Neural crest cell (in vitro differentiated cells): ENCODE measurements at places on chromosomes 3 and 15. TPM values are rescaled to one million over a fixed set of nuclear protein-coding genes. Genes with fewer than 3 reads are reported as not detected.

GRCh38 chr3:106440672-106441071 is 571.9 kb upstream of the CBLB start:
- no peaks in the 10 kb centered on the region for H3K36me3 ChIP-seq
- no peak for DNase-seq
- no peaks in the 10 kb centered on the region for H3K27me3 ChIP-seq
- H3K27ac ChIP-seq, result no peak overlapping the region
- no peak overlapping the region for H3K4me3 ChIP-seq
- H3K4me1 ChIP-seq, result no peaks in the 10 kb centered on the region

CHRNA7 gene
- 6.8 and 9.5 TPM in 2 replicates for total RNA-seq

- no peaks in the 10 kb centered on the region for H3K27me3 ChIP-seq
- DNase-seq, result no peak
- H3K4me3 ChIP-seq, result no peak overlapping the region
- H3K27ac ChIP-seq, result peak overlapping the region; percentile 83
- H3K36me3 ChIP-seq, result no peaks in the 10 kb centered on the region
These were observed 142.7 kb upstream of the DPPA4 start for GRCh38 chr3:109480014-109480413.

RPL29 gene
- 1,471 and 1,533 TPM in 2 replicates for total RNA-seq

AGTR1 gene
- total RNA-seq, result 2.1 and 2.3 TPM in 2 replicates

GRCh38 chr3:39434574-39434973 is 28.1 kb downstream of the RPSA start:
- no peak for DNase-seq
- no peaks in the 10 kb centered on the region for H3K27me3 ChIP-seq
- no peak overlapping the region for H3K27ac ChIP-seq
- no peaks in the 10 kb centered on the region for H3K4me1 ChIP-seq
- H3K36me3 ChIP-seq, result no peaks in the 10 kb centered on the region

DNA sequence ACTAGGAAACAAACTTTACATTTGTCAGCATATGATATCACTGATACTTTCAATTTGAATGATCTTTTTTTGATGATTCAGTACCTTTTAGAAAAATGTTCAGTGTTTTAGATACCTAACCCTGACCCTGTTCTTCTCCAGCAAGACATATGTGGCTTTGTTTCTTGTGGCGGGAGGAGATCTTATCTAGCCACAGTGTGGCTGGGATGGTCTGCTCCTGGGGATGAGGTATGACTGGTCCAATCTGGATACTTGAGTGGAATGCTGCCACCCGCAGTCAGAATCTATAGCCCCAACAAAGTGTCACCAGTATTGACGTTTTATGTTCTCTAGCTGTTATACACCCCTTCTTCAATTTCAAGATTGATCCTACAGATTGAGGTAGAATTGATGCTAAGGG is 439.0 kb upstream of the GOLIM4 start:
- no peaks in the 10 kb centered on the region for H3K27me3 ChIP-seq
- H3K36me3 ChIP-seq, result no peaks in the 10 kb centered on the region
- DNase-seq, result no peak
- no peak overlapping the region for H3K4me3 ChIP-seq

DNA sequence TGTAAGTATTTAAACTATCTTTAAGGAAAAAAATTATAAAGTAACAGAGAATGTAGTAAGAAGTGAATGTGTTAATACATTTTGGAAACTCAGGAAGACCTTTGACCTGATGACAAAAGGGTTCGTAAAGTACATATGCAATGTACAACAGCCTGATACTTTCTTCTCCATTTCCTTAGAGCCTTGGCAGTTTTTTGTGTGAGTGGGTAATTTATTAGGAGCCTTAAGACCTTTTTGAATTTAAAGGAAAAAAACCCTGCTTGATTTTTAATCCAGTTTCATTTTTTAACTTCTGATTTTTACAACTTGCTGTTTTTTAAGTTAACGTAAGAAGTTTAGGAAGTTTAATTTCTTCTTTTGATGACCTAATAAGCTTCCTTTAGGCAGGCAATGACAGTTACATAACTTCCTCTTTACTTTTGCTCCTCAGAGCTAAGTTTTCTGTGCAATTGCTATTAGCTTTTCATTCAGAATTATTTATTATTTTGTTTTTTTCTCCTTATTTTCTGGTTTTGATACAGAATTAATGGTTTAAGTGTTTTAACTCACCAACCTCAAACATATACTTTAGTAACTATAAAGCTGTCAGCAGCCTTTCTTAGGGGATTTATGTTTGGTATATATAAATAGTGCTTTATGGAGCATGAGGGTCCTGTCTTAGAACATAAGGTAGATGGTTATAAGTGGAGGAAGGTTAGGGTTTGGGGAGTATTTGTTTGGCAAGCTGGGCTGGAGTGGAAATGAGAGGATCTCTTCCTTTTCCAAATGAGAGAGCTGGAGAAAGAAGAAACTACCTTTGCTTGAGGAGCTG is 35.2 kb downstream of the ARMC8 start:
- no peaks in the 10 kb centered on the region for H3K27me3 ChIP-seq
- H3K27ac ChIP-seq, result no peak overlapping the region
- peaks cover 21% of the 10 kb centered on the region for H3K4me1 ChIP-seq
- no peak for DNase-seq
- no peak overlapping the region for H3K4me3 ChIP-seq

DNA sequence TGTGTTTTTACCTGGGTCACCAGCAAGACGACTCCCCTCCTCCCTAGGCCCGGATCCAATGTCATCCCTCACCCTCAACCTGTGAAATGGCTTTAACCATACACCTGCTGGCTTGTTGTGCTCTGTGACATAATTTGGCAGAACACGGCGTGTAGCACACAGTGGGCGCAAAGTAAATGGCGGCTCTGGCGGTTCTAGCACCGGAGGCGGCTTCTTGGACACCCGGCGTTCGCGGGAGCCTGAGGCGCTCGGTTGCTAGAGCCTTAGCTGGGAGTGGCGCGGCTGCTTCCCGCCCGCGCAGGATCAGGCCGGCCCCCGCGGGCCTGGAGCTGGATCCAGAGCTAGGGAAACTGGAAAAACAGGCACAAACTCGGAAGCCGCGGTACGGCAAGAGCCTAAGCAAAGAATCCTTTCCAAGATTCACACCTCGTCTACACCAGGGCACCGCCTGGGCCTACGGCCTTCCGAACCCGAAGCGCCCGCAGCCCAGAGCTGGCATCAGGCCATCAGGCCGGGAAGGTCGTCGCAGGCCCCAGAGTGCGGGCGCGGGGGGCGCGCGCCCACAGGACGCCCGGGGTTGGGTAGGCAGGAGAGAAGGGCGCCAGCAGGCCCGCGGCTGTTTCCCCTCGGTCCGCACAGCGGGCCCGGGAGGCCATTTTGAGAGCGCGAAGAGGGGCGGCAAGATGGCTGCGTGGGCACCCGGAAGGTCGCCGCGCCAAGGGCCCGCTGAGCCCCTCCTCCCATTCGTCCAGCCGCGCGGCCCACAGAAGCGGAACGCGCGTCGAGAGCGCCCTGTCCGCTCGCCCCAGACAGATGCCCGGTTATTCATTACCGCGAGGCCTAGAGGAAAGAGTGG is 43.9 kb upstream of the POLG start:
- H3K27me3 ChIP-seq, result peaks cover 95% of the 10 kb centered on the region
- peaks cover 9% of the 10 kb centered on the region for H3K4me1 ChIP-seq
- no peaks in the 10 kb centered on the region for H3K36me3 ChIP-seq
- H3K27ac ChIP-seq, result no peak overlapping the region
- DNase-seq, result no peak

- H3K36me3 ChIP-seq, result no peaks in the 10 kb centered on the region
- no peaks in the 10 kb centered on the region for H3K27me3 ChIP-seq
- peaks cover 8% of the 10 kb centered on the region for H3K4me1 ChIP-seq
- no peak overlapping the region for H3K27ac ChIP-seq
These were observed 15.0 kb upstream of the EHD4 start for GRCh38 chr15:41987246-41987924.

CYP11A1 gene
- total RNA-seq, result 0.77 and 1.0 TPM in 2 replicates

CPNE9 gene
- total RNA-seq, result 0.48 and 1.3 TPM in 2 replicates

DNA sequence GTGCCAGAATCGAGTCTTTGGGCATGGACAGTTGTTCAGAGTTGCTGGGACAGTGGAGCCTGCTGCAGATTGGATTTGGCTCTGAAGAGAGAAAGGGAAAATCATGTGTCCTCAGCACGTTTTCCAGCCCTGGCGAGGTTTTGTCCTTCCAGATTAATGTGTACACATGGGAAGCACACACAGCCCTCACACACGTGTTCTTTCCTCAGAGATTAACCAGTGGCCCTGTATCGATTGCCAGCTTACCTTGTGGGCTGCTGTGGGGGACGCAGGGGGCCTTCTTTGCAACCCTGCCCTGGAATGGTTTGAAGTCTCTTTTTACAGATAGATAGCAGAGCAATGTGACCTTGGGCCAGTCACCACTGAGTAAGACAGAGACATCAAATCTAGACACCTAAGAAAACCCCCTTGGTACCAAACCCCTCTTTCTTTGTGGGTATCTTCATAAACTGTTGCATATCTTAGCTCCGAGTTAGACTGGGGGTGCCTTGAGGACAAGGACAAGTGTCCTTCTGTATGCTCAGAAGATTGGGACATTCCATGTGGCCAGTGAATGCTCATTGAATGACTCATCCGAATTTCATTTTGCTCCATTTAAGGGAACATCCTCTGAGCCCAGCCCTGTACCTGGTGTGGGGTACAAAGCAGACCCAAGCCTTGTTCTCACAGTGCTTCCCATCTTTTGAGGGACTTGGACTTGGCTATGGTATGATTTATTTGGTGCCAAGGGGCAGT is 48.0 kb downstream of the SMAD6 start:
- peaks cover 36% of the 10 kb centered on the region for H3K4me1 ChIP-seq
- peak overlapping the region; percentile 13 for H3K27ac ChIP-seq
- no peaks in the 10 kb centered on the region for H3K27me3 ChIP-seq
- H3K36me3 ChIP-seq, result peaks cover 5% of the 10 kb centered on the region
- DNase-seq, result no peak

GOLGA6D gene
- total RNA-seq, result not detected in 2 replicates

GRCh38 chr15:50341616-50342136 is 13.3 kb downstream of the GABPB1 start:
- no peak for DNase-seq
- H3K4me1 ChIP-seq, result peaks cover 5% of the 10 kb centered on the region
- H3K36me3 ChIP-seq, result no peaks in the 10 kb centered on the region
- H3K27me3 ChIP-seq, result no peaks in the 10 kb centered on the region
- no peak overlapping the region for H3K27ac ChIP-seq
- no peak overlapping the region for H3K4me3 ChIP-seq

GRCh38 chr3:172953571-172953970 is 187.5 kb downstream of the SPATA16 start:
- DNase-seq, result no peak
- H3K27ac ChIP-seq, result no peak overlapping the region
- no peaks in the 10 kb centered on the region for H3K27me3 ChIP-seq
- H3K4me3 ChIP-seq, result no peak overlapping the region
- H3K36me3 ChIP-seq, result no peaks in the 10 kb centered on the region
- no peaks in the 10 kb centered on the region for H3K4me1 ChIP-seq

- peaks cover 20% of the 10 kb centered on the region for H3K4me1 ChIP-seq
- peak overlapping the region; percentile 51 for H3K27ac ChIP-seq
- DNase-seq, result no peak
- H3K36me3 ChIP-seq, result peaks cover 30% of the 10 kb centered on the region
- H3K27me3 ChIP-seq, result no peaks in the 10 kb centered on the region
- no peak overlapping the region for H3K4me3 ChIP-seq
These were observed 12.1 kb downstream of the MRPS22 start for GRCh38 chr3:139355891-139356290.

- no peaks in the 10 kb centered on the region for H3K4me1 ChIP-seq
- no peak overlapping the region for H3K4me3 ChIP-seq
- no peaks in the 10 kb centered on the region for H3K27me3 ChIP-seq
- no peak for DNase-seq
These were observed 7.2 kb downstream of the DAPK2 start for GRCh38 chr15:64038878-64039610.

PATL2 gene
- total RNA-seq, result 0.35 and 0.68 TPM in 2 replicates

- DNase-seq, result no peak
- no peak overlapping the region for H3K4me3 ChIP-seq
- H3K4me1 ChIP-seq, result peaks cover 54% of the 10 kb centered on the region
These were observed 179.0 kb downstream of the APBA2 start for GRCh38 chr15:29064731-29065130.

GRCh38 chr3:171184372-171184771 is 157.9 kb upstream of the SLC2A2 start:
- no peaks in the 10 kb centered on the region for H3K36me3 ChIP-seq
- no peak for DNase-seq
- peaks cover 13% of the 10 kb centered on the region for H3K4me1 ChIP-seq
- H3K27ac ChIP-seq, result no peak overlapping the region
- no peaks in the 10 kb centered on the region for H3K27me3 ChIP-seq

GRCh38 chr3:114380233-114380651 is 86.4 kb downstream of the TIGIT start:
- peaks cover 10% of the 10 kb centered on the region for H3K36me3 ChIP-seq
- H3K4me3 ChIP-seq, result peak overlapping the region; percentile 31
- H3K27ac ChIP-seq, result peak overlapping the region; percentile 54
- DNase-seq, result peak; percentile 26
- H3K27me3 ChIP-seq, result no peaks in the 10 kb centered on the region
- peaks cover 15% of the 10 kb centered on the region for H3K4me1 ChIP-seq

GRCh38 chr3:122077293-122078234 is 22.4 kb downstream of the CD86 start:
- H3K27ac ChIP-seq, result no peak overlapping the region
- H3K4me3 ChIP-seq, result no peak overlapping the region
- no peak for DNase-seq
- no peaks in the 10 kb centered on the region for H3K36me3 ChIP-seq
- no peaks in the 10 kb centered on the region for H3K27me3 ChIP-seq

GRCh38 chr3:132522353-132522752 is 74.7 kb upstream of the ACKR4 start:
- H3K27me3 ChIP-seq, result no peaks in the 10 kb centered on the region
- no peak for DNase-seq
- no peak overlapping the region for H3K4me3 ChIP-seq
- H3K36me3 ChIP-seq, result peaks cover 24% of the 10 kb centered on the region
- H3K4me1 ChIP-seq, result no peaks in the 10 kb centered on the region
- no peak overlapping the region for H3K27ac ChIP-seq

- H3K36me3 ChIP-seq, result no peaks in the 10 kb centered on the region
- no peak for DNase-seq
- H3K27me3 ChIP-seq, result no peaks in the 10 kb centered on the region
- peaks cover 21% of the 10 kb centered on the region for H3K4me1 ChIP-seq
- H3K4me3 ChIP-seq, result no peak overlapping the region
These were observed 106.2 kb downstream of the XXYLT1 start for GRCh38 chr3:195164573-195165264.

DNA sequence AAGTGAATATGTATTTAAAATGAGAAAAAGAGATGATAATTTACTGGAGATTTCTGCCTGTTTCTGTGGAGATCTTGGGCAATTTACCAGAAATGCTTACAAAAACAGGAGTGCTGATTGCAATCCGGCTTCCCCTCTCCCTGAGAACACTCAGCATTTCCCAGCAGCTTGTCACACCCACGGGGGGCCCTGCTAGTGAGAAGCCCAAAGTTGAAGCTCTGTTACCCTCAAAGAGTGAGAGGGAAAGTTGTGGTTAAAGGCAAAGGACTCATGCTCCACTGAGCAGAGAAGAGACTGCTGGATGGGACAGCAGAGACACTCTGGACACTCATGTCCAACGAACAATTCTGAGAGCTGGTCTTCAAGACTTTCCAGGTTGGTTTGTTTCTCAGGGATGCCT is 2.9 kb downstream of the MCTP2 start:
- H3K4me1 ChIP-seq, result peaks cover 14% of the 10 kb centered on the region
- H3K36me3 ChIP-seq, result no peaks in the 10 kb centered on the region
- no peak overlapping the region for H3K4me3 ChIP-seq
- H3K27ac ChIP-seq, result no peak overlapping the region

- H3K4me3 ChIP-seq, result no peak overlapping the region
- H3K36me3 ChIP-seq, result no peaks in the 10 kb centered on the region
- no peak for DNase-seq
- no peaks in the 10 kb centered on the region for H3K27me3 ChIP-seq
These were observed 589.8 kb upstream of the DPPA4 start for GRCh38 chr3:109927161-109927560.
